GM20000 (cell line): ENCODE measurements at places on chromosomes 6 and 20.

- peak; percentile 8 for DNase-seq
These were observed 63.6 kb upstream of the NOX3 start for GRCh38 chr6:155519176-155519738.

DNA sequence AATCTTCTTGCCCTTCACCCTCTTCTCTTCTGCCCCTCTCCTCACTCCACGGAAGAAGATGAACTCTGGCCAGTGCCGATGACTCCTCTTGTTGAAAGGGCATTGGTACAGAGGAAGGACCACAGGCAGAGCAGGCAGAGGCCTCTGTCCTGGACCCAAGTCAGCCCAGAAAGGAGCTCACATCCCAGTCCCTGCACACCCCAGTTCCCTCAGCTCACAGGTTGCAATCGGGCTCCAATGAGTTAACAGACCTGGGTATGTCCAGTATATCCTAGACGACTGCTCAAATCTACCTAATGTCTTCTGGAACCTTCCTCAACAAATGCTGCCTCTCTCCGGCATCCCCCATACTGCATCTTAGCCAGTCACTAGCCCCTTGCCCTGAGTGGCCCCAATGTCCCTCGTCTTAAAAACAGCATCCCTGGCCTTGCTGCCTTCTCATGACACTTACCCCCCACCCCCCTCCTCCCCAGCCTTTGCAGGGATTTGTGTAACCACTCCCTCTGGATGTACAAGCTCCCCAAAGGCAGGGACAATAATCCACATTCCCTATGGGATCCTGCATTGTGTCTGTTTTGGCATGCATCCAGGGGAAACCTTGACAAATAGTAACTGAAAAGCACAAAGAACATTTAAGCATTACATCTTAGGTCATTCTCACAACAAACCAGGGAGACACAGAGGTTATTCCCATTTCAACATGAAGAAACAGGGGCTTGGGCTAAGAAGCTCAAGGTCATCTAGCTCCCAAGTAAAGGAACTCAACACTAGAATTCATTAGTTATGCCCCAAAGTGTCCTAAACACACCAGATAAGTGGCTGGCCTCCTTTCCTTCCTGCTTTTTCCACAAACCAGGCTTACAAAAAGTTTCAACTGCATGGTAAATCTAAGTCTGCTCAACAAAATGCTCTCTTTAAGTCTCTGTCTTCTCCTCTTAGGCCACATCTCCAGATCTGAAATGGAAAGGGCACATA lies 45.1 kb downstream of the TRERF1 start:
- no peak for DNase-seq

DNA sequence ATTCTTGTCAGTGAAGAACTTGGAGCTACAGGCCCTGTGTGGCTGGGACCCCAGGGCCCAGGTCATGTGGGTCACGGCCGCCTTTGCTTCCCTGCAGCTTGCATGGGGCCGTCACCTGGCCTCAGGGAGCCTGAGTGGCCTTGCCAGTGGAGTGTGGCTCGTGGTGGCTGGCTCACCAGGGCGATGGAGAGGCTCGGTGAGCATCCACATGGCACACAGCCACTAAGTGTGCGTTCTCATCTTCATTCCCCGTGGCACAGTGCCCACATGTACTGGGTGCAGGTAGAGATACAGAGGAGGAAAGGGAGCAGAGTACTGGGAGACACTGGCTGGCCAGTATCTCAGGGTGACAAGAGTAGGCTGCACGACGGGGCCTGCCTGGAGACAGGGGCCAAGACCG lies 21.5 kb downstream of the MANBAL start:
- DNase-seq = no peak

DNA sequence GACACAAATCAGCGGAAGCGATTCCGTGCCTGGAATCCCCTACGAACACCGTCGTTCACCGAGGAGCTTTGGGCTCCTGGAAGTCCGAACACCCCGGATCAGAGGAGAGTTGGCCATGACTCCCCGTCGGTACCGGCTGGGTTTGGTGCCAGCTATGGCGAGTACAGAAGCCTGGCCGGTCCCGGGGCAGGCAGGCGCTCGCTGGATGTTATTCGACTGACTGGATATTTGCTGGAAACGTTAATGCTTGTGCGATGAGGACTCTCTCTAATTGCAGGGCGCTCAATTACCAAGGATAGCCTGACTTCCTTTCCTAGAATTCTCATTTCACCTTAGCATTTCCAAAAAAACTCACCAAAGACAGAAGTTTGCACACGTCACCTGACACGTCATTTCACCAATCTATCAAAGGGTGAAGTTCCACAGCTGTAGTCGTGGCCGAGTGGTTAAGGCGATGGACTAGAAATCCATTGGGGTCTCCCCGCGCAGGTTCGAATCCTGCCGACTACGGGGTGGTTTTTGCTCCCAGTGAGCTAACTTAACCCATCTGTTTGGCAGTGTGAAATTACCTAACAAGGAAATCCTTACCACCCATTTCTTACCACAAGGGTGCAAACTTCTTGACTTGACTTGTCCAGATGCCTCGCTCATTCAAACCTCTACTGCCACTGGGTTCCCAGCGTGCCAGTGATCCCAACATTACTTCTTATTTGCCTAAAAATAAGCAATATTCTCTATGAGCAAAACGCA lies 22.7 kb upstream of the ZNF184 start:
- peak; percentile 49 for DNase-seq

DNA sequence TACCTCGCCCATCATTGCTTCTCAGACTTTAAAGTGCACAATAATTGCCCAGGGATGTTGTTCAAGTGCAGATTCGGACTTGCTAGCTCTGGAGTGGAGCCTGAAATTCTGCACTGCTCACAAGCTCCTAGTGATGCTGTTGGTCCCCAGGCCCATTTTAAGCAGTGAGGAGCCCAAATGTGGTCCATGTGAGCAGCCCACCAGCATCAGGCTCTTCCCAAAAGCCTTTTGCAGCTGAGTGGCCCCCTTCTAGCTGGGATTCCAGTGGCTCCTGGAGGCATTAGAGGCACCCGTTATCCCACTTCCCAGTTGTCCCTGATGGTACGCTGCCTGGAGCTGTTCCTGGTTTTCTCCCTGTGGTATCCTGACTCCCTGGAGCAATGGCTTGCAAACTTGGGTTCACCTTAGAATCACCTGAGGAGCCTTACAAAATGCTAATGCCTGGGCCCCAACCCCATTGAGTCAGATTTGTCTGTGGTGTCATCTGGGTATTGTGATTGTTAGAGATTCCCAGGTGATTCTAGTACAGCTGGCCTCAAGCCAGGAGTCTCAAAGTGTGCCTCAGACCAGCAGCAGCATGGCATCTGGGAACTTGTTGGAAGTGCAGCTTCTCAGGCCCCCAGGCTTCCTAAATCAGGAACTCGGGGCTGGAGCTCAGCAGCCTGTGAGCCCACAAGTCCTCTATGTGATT lies 186.9 kb upstream of the SLC24A3 start:
- DNase-seq = no peak

DNA sequence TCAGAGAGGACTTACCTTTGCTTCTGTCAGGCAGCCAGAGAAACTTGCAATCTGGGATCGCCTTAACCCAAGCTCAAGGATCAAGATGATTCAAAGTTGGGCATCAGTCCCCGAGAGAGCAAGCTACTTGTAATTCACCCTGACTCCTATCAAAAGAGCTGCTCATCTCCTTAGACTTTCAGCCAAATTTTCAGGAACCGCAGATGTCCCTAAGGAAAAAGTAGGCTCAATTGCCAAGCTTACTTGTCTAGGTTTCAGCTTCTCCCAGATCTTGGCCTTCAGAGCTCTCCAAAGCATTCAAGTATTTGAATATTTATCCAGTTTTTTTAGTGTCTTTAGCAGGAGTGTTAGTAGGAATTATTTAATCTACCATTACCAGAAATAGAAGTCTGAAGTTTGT lies 434.1 kb upstream of the MMS22L start:
- no peak for DNase-seq

DNA sequence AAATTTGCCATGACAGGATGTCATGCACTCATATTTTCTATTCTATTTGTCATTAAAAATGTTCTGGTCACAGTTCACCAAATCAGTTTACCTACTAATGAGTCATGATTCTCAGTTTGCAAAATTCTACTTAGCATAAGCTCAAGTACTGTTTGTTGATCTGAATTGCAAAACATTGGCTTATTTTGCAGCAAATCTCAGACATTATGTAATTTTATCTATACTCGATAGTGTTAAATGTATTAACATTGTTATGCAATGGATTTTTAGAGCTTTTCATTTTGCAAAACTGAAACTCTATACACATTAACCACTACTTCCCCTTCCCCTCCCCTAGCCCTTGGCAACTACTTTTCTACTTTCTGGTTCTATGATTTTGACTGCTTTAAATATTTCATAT lies 213.8 kb upstream of the ZFP64 start:
- DNase-seq = no peak

DNA sequence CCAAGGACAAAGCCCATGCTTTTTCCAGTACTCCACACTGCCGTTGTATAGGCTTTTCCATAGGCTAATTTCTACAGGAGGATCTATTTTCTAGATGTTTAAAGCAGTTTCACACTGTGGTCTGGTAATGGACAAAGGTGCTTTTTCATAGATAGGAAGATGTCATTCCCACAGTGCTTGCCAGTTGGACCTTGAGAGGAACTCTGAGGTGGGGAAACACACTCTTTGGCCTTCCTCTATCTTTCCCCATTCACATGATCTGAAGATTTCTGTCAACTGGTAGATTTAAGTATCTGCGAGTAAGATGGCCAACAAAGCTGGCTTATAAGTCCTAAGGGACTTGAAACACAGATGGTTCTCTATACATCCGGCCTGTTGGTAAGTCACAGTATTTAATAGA lies 477.3 kb downstream of the UTRN start:
- no peak for DNase-seq

DNA sequence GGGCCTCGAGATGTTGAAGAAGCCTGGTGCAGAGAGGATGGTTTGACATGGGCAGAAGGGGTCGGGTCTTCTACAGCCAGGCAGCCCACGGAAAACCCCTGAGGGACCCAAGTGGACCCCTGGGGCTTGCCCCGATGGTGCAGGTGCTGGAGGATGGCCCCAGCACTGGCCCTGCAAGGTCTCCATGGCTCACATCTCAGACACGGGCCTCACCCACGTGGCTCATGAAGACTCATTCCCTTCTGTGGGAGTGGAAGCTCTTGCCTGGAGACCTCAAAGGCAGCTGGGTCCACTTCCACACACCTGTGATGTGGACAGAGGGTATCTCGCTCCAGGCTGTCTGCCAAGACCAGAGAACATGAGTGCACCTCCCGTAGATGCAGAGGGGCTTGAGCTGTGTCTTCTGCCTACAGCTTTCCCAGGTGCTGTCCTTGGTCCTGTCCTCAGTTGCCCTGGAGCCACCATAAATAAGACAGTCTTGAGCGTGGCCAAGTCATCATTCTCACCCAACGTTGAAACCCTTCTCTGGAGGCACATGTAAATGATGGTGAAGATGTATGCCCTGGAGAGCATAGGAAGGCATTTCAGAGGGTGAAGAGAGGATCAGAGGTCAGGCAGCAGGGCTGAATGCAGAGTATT lies 108.0 kb downstream of the SYNDIG1 start:
- no peak for DNase-seq

GRCh38 chr6:161151660-161152526 lies 122.0 kb downstream of the AGPAT4 start:
- DNase-seq = no peak

GRCh38 chr6:132458887-132459604 lies 53.9 kb downstream of the STX7 start:
- DNase-seq = no peak

DNA sequence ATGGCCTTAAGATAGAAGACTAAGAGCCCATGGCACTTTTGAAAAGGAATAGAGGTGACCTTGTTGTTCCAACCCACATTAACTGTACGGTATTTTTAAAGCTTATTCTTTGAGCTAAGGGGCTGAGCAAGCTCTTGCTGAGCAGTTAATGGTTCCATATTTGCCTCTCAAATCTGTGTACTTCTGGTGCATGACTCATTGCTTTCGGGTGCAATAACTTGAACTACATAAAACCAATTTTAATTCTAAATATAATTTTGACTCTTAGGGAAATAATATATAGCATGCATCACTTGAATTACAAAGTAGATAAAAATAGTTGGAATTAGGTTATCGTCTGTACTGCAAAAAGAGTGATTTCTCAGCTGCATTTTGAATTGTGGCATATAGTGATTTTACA lies 348.1 kb upstream of the CITED2 start:
- no peak for DNase-seq

DNA sequence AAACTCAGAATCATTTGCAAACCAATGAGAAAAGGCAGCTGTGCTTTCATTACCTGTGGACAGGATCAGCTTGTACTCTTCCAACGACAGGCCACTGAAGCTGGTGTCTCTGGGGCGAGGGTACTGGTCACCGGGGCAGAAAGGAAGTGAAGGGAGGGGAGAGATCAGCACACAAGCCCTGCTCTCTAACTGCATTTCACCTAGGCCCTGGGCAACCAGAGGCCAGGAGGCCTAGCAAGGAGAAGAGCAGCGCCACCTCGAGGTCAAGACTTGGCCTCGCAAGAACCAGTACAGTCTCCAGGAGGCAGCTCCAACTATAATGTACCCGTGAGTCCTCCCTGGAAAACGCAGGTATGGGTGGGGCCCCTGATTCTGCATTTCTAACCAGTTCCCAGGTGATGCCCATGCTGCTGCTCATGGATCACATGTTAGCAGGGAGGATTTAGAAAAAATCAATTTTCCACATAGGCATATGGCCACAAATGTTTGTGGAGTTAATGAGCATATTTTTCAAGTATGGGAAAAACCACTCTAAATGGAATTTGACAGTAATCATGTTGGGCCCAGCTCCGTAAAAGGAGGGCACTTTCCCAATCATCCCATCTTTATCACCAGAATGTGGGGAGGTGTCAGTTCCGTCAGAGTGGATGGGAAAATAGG lies 11.0 kb downstream of the UQCC2 start:
- DNase-seq = peak; percentile 71

DNA sequence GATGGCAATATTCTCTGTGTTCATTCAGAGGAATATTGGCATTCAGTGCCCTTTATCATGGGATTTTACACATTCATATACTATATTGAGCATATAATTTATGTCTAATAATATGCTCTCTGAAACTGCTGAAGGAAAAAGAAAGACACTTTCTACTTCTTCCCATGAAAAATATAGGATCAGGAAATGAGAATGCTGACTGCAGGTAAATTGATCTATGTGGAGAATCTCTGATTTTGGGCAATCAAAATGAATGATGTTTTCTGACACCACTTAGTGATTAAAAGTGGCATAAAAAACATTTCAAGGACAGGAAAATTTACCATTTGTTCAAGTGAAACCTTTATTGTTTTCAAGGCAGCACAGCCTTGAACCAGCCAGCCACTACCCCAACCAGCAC lies 260.1 kb upstream of the STXBP5 start:
- DNase-seq = no peak

DNA sequence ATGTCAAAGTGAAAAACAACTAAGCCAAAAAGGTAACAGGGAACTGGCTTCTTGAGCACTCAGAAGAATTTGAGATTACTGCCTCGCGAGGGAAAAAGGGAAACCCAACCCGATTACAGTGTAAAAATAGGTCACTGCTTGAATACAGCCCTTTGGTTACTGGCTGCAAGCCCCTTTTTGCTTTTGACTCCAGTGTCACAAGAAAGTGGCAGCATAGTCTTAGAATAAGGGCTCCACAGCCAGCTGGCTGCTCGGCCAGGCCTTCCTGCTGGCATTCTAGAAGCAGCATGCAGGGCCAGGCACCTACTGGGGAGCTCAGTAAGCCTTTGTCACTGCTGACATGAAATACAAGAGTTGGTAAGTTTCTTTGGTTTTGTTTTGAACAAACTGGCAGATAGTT lies 83.0 kb downstream of the ZHX3 start:
- DNase-seq = no peak

- DNase-seq = no peak
These were observed 246.7 kb upstream of the AFDN start for GRCh38 chr6:167579806-167580618.

GRCh38 chr20:2405693-2406065 lies 25.0 kb downstream of the TGM6 start:
- DNase-seq = no peak
